Suppressor macrophage (primary cell): ENCODE measurements at places on chromosomes 3 and 15.

- no peak for DNase-seq
Measured at GRCh38 chr3:169591983-169592644, 71.4 kb downstream of the MECOM start.

GRCh38 chr3:94065819-94066480 is 3.1 kb downstream of the NSUN3 start:
- DNase-seq = no peak

DNA sequence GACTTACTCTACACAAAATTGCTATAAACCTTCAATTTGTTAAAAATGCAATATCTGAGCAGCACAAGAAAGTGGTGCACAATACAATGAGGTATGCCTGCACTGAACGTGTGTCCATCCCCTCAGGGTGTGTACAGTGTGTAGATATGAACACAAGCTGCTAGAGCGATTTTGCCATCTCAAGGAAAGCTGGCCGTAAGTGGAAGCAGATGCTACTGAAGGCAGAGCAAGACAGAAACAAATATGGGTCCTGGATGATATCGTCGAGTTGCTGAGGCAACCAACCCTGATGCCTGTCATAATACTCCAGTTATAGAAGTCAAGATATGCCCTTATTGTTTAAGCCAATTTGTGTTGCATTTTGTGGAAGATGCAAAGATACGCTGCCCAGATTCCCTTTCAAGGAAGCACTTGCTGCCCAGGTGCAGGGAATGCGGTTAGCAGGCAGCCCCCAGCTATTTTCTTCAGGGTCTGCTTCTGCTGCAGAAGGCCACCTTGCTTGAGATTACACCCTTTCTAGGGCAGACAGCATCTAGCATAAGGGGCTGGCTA is 25.8 kb upstream of the EHHADH start:
- no peak for DNase-seq

DNA sequence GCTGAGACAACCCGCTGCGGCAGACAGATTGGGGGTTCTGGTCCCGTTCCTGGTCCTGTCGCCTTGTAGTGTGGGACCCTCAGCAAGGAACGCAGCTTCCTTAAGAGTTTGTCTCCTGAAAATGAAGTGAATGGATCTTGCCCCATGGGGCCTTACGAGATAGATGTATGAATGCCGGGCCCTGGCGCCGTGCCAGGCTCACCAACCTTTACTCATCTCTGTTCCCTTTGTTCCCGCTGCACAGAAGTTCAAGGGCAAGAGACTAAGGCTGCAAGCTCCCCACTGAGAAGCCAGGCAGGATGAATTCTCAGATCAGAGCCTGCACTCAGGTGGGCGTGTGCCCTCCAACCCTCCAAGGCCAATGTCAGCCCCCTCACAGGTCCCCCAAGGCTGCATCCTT is 162.7 kb upstream of the IQSEC1 start:
- DNase-seq = no peak

- no peak for DNase-seq
Measured at GRCh38 chr3:73009008-73009407, 12.4 kb downstream of the PPP4R2 start.

DNA sequence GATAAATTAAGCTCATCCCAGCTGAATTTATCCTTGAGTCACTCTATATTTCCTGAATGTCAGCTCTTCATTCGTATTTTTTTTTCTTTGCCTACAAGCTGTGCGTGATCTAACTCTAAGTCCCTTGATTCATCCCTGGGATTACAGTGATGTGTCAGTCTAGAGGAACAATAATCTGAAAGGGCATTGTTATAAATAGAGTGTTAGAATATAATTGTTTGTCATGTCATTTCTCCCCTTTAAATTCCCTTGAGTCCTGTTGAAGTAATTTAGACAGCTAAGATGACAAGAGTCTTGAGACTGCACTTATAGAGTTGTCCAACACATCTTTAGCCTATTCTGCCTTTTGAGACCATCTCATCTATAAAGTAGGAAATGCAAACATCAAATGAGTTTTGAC is 621.8 kb downstream of the ZIC1 start:
- no peak for DNase-seq
